A549 treated with AZD2906 at 1 μM for 4 hours (cell line): ENCODE measurements at places on chromosomes 5 and 9. TPM values are rescaled to one million over a fixed set of nuclear protein-coding genes. Genes with fewer than 3 reads are reported as not detected.

PLEKHG4B gene
- total RNA-seq, result 1.00 to 2.0 TPM (median 1.7 TPM) in 5 replicates

PTGDS gene
- 0.47 to 1.4 TPM (median 0.62 TPM) in 5 replicates for total RNA-seq

TMEM232 gene
- total RNA-seq, result 0.10 to 0.34 TPM (median 0.27 TPM) in 4 of 5 replicates, not detected in the other

ARHGEF39 gene
- total RNA-seq, result 11.1 to 18.8 TPM (median 16.6 TPM) in 5 replicates

VLDLR gene
- 16.4 to 22.7 TPM (median 18.4 TPM) in 5 replicates for total RNA-seq

PIP5K1B gene
- total RNA-seq, result 0.04 TPM in 1 of 5 replicates, not detected in the others

ZNF618 gene
- total RNA-seq, result 7.5 to 11.1 TPM (median 9.3 TPM) in 5 replicates

CNTNAP3 gene
- 8.0 to 10.7 TPM (median 8.8 TPM) in 5 replicates for total RNA-seq

F2RL2 gene
- 2.6 to 3.6 TPM (median 2.9 TPM) in 5 replicates for total RNA-seq

IL5 gene
- total RNA-seq, result not detected in 5 replicates

BARX1 gene
- 7.3 to 12.4 TPM (median 11.5 TPM) in 5 replicates for total RNA-seq

PRR16 gene
- total RNA-seq, result 0.05 to 0.10 TPM in 2 of 5 replicates, not detected in the others

MTX3 gene
- total RNA-seq, result 4.6 to 6.7 TPM (median 5.3 TPM) in 5 replicates

GAS1 gene
- 0.09 to 0.19 TPM (median 0.12 TPM) in 5 replicates for total RNA-seq

SAXO1 gene
- total RNA-seq, result not detected in 5 replicates

MRPL50 gene
- total RNA-seq, result 12.6 to 18.8 TPM (median 13.8 TPM) in 5 replicates

GBGT1 gene
- total RNA-seq, result 1.4 to 2.6 TPM (median 2.0 TPM) in 5 replicates

SOHLH1 gene
- 0.05 to 0.08 TPM (median 0.05 TPM) in 3 of 5 replicates, not detected in the others for total RNA-seq

TAS2R1 gene
- total RNA-seq, result not detected in 5 replicates

FANCG gene
- total RNA-seq, result 36.8 to 53.2 TPM (median 49.2 TPM) in 5 replicates

GLT6D1 gene
- not detected in 5 replicates for total RNA-seq

ZNF883 gene
- total RNA-seq, result 0.64 to 0.77 TPM (median 0.67 TPM) in 5 replicates

FOXD4L3 gene
- 0.05 to 0.21 TPM (median 0.10 TPM) in 4 of 5 replicates, not detected in the other for total RNA-seq

C5orf58 gene
- not detected in 5 replicates for total RNA-seq

PRPF4 gene
- total RNA-seq, result 48.8 to 57.9 TPM (median 52.0 TPM) in 5 replicates

TSLP gene
- not detected in 5 replicates for total RNA-seq
